AG08395 (cell line): ENCODE measurements at places on chromosomes 7 and 10.

GRCh38 chr10:44066527-44067255 lies 318.2 kb downstream of the CXCL12 start:
- no peak for DNase-seq

GRCh38 chr7:31335884-31336201 lies 4.7 kb downstream of the NEUROD6 start:
- no peak for DNase-seq

GRCh38 chr7:68955656-68956055 lies 642.6 kb upstream of the AUTS2 start:
- no peak for DNase-seq

DNA sequence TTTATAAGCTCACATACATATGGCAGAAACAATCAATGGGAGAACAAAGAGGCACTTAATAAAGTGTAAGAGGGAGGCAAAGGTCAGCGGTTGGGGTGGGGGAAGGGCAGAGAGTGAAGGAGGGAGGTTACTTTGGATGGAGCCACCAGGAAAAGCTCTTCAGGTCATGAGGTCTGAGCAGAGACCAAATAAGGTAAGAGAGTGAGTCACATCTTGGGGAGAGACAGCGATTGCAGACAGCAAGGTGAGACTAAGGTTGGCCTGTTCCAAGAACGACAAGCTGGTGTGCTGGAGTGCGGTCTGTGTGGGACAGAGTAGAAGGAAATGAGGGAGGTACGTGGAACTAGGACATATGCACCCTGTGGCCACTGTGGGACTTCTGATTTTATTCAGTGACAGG lies 74.3 kb upstream of the TOMM7 start:
- no peak for DNase-seq

DNA sequence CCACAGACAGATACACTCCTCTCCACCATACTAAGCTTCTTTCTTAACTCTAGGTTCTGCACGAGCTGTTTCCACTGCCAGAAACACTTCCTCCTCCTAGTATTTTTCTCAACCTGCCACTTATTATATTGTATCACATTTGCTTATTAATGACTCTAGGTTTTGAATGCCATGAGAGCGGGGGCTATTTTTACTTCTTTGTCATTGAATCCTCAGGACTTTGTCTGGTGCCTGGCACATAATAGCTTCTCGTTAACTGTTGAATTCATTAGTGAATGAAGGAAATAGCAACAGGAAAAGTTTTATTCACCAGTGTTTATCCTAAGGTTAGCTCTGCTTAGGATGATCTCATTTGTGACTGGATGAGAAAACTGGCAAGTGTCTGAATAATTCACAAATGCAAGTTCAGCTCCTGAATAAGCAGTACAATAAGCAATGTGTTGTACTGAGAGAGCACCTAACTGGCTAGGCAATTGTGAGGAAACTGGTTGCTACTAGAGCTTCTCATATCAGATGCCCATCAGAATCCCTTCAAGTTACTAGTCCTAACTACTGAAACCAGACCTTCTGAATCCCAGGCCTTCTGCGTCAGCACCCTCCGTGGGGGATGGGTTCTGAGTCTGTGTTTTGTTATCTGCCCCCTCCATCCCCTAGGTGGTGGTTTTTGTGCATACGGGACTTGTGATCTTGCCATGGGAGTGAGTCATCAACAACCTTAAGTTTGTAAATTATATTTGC lies 92.7 kb downstream of the LSMEM1 start:
- no peak for DNase-seq

- no peak for DNase-seq
These were observed 116.3 kb downstream of the CUX1 start for GRCh38 chr7:101933688-101934121.

DNA sequence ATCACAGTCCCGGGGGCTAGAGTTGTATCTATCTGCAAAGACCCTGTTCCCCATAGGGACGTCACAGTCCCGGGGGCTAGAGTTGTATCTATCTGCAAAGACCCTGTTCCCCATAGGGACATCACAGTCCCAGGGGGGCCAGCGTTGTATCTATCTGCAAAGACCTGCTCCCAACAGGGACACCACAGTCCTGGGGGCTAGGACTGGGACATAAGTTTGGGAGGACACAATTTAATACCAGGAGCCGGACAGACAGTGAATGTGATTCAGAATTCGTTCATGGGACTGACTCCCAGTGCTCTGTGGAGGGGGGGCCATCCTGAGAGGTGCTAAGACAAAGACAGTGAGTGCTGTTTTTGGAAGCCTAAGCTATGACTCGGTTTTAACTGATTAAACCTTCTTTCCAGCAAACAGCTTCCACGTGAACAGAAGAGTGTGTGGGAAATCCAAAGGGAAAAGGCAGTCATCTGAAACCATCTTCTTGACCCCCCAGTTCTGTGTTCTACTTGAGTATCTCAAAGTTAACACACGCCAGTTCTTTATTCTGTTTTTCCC lies 153.0 kb downstream of the DIP2C start:
- DNase-seq: peak; percentile 32

- peak; percentile 58 for DNase-seq
These were observed 2.8 kb downstream of the PKD1L1 start for GRCh38 chr7:47945261-47946015.

DNA sequence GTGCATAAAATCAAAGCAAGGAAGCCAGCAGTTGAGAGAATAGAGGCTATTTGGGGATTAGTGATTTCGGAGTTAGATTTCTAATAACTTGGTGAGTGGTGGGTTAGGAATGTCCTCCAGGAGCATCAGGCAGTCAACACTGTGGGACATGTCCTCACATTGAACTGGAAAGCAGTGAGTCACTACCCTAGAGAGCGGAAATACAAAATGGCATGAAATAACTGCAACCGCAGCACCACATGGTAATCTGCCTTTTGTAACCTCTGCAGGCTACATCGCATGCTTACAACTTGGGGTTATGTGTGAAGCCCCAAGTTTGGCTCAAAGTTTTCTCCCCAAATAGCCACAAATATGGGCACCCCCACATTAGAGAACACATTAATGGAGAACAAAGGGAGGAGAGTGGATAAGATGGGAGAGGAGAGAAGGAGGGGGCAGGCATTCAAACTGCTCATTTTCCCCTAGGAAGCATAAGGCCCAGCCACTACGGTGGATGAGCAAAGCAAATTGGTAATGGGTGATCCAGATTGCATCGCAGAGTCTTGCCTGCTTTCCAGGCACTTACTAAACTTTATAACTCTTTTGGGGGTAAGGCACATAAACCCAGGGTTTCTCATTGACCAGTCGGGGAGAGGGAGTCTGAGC lies 22.0 kb upstream of the SLF2 start:
- peak; percentile 96 for DNase-seq

DNA sequence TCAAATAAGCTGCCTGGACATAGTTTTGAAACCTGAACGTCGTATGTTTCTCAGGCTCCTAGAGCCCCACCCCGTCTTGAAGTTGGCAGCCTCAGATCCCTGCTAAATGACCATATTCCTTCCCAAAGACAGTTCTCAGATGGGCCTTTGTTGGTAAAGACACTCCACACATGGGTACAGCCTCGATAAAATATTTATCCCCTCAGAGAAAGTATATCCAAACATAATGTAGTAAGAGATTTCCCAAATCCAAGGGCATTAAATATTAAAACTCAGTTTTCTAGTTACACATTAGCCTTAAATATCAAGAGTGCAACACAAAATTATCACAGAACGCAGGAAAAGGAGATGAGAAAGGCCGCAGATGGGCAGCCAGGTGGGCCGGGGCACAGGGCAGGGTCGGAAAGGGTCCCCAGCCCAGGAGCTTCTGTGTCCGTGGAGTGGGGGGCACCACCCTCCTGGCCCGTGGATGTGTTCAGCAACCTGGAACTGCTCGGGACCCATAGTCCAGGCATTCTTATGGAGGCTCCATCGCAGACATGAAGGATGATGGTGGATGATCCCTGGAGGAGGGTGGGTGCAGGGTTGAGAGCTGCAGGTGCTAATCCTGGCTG lies 1.5 kb upstream of the CFAP46 start:
- no peak for DNase-seq

DNA sequence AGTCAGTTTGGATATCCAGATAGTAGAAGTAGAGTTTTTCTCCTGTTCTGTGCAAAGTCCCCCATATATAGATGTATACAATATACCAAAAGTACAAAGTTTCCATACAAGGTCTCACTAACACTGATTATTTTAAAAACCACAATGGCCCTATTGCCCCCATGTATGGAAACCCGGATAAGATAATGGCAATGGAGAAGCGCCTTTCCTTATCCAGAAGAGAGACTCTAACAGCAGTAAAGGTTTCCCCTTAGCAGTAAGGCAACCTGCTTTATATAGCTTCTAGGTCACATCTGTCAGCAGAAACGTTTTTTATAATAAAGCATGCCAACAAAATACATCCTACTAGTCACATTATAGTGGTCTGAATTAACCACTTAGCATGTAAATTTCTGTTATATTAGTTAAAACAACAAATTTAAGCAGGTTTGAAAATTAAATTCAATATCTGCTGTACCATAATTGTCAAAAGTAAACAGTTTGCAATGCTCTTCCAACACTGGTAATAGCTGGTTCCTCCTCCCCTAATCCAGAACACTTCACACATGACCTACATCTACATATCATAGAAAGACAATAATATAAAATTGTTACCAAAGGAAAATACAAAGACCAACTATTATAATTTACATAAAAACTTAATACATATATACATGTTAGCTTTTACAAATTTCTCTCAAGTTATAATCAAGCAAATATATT lies 22.4 kb downstream of the USP6NL start:
- no peak for DNase-seq

DNA sequence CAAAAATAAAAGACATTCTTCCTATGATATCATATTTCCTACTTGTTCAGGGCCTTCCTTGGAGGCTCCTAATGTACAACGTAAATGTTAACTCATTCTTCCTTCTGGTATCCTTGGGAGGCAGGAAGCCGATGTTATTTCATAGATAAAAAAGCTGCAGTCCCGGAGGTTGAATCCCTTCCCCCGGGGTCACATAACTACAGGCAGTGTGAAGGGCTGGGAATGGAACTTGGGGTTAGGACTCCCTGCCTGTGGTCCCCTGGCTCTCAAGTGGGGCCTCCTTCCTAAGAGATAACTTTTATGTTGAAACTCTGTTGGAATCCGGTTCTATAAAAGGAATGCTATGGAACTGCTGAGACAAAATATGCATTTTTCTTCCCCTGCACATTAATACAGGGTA lies 14.9 kb upstream of the CCDC3 start:
- DNase-seq: no peak

- no peak for DNase-seq
These were observed 1024.8 kb downstream of the LRMDA start for GRCh38 chr10:76456197-76456596.

- DNase-seq: no peak
These were observed 24.8 kb upstream of the ZNF32 start for GRCh38 chr10:43673471-43673870.

DNA sequence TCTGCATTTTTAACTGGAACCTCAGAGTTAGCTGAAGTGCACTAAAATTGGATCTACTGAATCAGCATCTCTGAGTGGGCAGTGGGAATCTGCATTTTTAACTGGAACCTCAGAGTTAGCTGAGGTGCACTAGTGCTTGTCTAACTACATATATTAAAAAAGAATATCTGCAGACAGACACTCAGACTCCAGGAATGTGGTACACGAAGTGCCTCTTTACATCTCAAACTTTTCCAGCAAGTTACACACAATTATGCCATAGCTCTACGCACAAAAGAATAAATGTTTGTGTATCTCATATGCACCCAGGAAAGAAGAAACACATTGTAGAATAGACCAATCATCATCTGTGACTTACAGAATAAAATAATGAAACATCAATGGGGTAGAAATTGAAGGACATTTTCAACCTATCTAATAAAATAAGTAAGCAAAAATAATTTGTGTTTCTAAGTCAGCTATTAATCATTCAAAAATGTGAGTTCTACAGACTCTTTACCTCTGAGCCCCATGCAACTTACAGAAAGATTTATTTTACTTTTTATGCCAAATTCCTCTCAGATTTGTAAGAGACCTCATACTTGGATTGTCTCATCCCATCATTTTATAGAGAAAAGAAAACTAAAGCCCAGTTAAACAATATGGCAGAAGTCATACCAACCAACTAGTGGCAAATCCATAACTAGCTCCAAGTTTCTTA lies 28.3 kb downstream of the PPP1R3A start:
- DNase-seq: no peak

DNA sequence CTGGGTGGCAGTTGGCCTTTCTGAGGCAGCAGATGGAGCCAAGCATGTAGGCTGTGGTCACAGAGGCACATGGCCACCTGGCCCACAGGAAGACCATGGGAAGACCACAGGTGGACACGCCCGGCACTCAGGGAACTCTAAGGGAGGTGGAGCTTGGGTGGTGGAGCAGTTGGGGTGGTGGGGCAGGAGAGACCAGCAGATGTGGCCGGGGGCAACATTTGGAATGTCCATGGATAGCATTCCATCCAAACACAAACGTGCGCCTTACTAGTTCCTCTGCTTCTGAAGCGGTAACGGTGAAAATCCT lies 290.9 kb downstream of the PTPRN2 start:
- no peak for DNase-seq

DNA sequence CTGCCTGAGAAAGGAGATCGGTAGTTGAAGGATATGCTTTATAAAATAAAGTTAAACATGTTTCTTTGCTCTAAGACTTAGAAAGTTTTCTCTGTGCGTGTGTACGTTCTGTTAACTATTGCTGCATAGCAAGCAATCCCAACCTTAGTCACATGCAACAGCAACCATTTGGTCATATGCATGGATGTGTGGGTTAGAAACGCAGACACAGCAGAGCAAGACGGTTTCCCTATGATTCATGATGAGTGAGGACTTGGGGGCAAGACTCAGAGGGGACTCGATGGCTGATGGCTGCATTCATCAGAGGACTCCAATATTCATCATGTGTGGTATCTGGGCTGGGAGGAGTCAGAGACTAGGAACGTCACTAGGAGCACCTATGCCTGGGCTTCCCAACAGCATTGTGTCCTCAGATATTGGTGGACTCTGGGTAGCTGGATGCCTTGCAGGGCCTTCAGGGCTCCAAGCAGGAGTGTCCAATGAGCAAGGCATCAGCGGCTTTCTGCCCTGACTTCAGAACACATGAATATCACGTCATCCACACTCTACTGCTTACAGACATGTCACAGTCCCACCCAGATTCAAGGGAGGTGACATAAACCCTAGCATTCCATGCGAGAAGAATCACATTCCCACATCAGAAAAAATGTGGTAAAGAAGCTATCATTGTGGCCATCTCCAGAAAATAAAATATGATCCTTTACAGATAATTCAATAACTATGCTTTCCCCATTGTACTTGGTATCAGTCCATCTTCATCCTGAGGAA lies 731.2 kb downstream of the TNS3 start:
- DNase-seq: peak; percentile 25
